ENCODE measurements at places on chromosomes 2 and 18. TPM values are rescaled to one million over a fixed set of nuclear protein-coding genes. Genes with fewer than 3 reads are reported as not detected.

DNA sequence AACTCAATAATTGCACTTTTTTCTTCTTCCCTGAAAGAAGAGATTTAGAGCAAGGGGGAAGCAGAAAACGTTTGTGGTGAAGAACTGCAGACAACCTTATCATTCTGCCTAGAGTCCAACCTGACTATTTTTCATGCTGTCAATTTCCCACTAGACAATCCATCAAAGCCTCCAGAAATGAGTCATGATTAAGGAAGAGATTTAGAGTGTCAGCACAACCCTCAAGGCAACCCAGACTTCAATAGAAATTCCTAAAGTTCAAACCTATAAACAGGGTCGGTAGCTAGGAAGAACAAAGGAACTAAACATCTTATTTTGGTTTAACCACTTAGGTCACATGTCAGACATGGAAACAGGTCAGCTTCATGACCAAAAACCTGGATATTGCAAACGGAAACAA lies 86.9 kb downstream of the SLC25A12 start:
- no peak for DNase-seq

DNA sequence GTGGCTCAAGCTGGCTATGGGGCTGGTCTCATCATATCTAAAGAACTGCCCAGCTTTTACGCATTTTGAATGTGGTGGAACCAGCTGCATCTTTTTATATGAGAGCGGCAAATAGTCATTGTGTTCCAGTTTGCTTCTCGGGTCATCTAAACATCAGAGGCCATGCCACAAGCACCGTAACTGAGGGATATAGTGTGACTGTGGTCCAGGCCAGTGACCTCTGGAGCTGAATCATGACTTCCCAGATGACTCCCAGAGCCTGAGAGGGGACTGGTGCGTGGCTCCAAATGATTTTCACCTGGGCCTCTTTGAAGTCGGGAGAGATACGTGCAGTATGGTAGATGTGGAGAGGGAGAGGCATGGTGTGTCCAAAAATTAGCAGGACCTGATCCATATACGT lies 271.0 kb downstream of the NEDD4L start:
- DNase-seq = no peak

- no peak for DNase-seq
Measured at GRCh38 chr2:73035899-73036711, 35.4 kb downstream of the SFXN5 start.

GRCh38 chr2:83594241-83595120 lies 864.6 kb downstream of the SUCLG1 start:
- no peak for DNase-seq

DNA sequence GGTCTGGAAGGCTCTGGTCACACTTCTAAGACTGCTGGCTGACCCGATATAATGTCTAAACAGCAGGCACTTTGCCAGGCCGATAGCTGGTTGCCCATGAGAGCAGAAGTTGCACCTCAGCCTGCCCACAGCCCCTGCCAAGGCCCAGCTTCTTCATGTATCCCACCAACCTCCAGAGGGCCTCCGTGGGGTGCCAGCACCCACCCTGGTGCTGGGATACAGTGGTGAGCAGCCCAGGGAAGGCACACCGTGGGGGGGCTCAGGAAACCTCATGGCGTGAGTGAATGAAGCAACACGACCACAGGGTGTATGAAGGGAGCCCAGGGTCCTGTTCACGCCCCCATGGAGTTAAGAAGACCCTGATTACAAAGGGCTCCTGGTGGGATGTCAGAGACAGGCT lies 16.2 kb upstream of the GLI2 start:
- DNase-seq = peak; percentile 66

GRCh38 chr18:10215446-10215845 lies 239.0 kb upstream of the APCDD1 start:
- DNase-seq = no peak

- no peak for DNase-seq
Measured at GRCh38 chr18:72940986-72941385, 73.2 kb upstream of the NETO1 start.

PARD6G gene
- 6.7 TPM for total RNA-seq

Measured in posterior vena cava (tissue), 2 donors.